ENCODE measurements at places on chromosomes 4 and X.

DNA sequence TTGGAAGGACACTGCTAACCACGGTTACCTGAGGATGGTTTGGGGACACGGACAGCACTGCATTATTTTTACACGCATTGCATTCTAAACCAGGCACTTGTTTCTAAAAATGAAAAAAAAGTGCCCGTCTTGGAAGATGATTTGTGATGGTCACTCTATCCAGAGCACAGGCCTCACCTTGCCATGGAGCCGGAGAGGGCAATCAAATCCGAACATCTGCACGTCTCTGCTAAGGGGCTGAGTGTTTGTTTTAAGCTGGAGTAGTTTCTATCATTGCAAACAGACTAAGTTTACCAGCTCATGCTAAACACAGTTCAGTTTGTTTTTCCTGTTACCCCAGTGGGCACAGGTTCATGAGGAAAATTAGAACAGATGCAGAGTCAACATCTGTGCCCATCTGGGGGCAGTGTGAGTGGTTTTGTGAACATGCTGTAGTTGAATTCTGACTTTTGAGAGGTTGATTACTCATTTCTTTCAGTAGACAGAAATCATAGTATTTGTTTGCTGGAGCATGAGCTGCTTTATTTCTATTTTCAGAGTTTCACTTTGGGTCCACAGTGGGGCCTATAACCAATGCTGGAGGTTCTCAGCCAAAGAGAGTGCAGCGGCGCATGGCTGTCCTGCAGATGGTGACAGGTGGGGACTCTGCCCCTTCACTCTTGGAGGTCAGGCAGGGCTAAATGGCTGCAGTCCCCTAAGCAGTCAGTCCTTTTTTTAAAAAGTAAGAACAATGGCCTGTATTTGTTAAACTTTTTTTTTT is 65.4 kb upstream of the ENPP6 start:
- no peak for DNase-seq

- DNase-seq = no peak
Observed at GRCh38 chr4:2583092-2583491, 46.6 kb downstream of the FAM193A start.

GRCh38 chr4:99462875-99463464 is 27.8 kb upstream of the ADH7 start:
- no peak for DNase-seq

GRCh38 chrX:124641737-124642491 is 295.6 kb downstream of the SH2D1A start:
- DNase-seq = no peak

DNA sequence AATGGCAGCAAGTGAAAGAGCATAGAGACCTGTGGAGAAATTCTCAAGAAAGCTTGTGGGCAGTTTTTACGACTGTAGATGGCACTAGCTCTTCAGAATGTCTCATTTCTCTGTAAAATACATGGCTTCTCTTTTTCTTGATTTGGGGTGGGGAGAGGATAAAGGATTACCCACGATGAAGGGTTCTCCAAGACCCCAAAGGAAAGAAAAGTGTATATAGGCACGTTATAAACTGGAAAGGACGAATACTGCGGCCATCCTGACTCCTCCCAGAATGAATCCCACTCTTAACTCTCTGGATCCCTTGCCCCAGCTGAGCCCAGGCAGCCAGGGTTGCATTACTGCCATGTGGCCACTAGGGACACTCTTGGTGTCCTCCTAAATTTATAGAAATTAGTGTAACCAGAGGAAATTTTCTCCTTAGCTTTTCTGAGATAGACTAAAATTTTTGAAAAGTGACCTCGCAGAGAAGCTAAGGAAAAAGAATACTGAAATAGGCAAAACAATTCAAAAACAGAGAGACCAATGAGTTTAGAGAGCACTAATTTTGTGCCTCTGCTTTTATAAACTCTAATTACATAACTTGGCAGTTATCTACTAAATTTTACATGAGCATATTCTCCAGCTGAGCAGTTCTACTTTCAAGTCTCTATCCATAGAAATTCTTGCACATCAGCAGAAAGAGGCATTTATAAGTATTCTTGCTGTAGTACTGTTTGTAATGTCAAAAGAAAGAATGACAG is 37.8 kb upstream of the PCDH19 start:
- DNase-seq = peak; percentile 35

GRCh38 chrX:139930916-139931645 is 1.8 kb downstream of the ATP11C start:
- peak; percentile 58 for DNase-seq

- DNase-seq = no peak
Observed at GRCh38 chr4:81360737-81361136, 111.0 kb downstream of the RASGEF1B start.

DNA sequence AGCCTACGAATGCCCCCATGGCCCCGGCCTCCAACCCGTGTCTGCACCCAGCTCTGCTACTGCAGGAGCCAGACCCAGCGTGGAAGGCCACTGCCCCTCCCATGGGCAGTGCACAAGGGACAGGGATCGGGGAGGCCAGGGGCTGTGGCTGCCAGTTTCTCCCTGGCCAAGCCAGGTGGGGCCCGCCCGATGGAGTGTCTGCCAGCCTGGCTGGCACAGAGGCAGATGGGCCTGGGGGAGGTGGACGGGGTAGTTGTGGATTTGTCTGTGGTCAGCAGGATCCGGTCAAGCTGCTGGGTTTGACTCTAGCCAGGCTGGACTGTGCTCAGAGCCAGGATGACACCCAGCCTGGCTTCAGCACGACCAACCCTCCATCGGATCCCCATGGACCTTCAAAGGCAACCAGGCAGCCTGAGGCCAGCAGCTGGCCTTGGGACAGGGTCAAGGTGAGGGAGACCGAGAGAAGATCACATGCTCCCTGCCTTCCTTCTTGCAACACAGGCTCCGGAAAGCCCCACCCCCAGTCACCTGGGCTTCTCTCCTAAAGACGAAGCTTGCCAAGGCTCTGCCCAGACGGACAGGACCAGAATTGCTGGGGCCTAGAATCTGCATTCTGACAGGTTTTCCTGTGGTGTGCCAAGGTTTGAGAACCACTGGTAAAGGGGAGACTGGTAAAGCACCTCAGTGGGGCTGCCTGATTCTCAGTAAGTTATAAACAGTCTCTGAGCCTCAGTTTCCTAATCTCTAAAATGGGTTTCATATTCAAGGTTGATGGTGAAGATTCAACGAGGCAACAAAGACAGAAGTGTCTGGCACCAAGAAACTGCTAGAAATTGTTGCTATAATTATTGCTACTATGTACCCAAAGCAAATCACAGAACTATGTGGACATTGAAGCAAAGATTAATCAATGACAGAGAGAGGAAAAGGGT is 78.6 kb downstream of the PPP2R2C start:
- no peak for DNase-seq

DNA sequence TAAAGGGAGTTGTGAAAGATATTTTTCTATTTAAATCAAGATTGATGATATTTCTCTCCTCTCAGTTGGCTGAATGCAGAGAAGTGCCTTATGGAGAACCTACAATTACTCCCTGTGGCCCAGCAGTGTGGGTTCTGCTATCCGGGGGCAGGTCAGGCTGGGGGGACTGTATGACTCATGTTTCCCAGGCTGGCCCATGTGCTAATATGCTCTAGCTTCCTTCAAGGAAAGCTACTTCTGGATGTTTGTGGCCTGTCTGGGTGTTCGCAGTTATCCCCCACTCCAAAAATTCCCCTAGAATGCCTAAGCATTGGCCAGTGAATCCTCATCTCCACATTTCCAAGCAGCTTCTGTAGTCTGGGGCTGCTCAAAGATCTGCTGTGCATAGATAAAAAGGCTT is 58.9 kb upstream of the SPP1 start:
- no peak for DNase-seq

GRCh38 chr4:111630705-111631104 is 514.5 kb upstream of the FAM241A start:
- no peak for DNase-seq

- peak; percentile 80 for DNase-seq
Observed at GRCh38 chr4:165493359-165493758, 114.6 kb downstream of the CPE start.

DNA sequence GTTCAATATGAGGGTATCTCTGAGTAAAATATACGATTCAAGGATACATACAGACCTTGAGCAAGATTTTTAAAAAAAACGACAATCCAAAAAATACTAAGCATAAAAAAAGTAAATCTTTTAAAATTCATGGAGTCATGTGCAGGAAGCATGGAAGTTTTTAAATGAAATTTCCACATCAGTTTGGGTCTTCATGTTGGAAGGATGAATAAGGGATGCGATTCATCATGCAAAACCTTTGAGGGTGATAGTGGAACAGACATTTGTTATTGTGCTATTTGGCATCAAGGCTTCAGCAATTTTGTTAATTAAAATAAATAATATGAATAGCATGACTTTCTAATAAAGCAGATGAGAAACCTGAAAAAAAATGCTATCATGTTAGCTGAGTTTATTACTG is 815.0 kb upstream of the PCDH10 start:
- no peak for DNase-seq

- no peak for DNase-seq
Observed at GRCh38 chrX:67351411-67351810, 192.4 kb upstream of the AR start.

DNA sequence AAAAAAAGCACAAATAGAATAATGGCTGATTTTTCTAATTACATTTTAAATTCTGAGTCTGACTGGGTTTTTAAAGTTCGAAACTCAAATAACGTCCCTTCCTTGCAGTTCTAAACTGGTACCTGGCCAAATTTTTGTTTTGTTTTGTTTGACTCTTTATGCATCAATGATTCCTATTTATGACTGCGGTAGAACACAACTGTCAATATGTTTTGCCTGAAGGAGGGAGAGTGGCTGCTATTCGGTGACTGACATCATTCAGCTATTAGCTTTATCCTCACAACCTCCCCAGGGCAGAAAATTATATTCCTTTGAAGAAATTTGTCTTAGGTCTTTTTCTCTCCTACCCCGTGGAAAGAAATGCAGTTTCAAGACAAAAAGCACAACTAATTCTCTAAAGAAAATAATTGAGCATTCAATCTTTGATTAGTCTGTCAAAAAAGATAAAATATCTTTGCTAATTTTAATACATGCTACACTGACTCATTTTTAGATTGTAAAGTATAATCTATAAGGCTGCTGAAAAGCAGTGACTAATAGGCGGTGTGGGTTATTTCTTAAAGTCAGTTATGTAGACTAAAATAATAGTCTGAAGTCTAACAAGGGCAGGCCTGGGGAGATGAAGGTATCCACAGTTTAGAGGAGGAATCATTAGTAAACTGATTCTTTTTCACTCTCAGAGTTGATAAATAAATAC is 61.9 kb downstream of the TMEM150C start:
- no peak for DNase-seq

- DNase-seq = no peak
Observed at GRCh38 chr4:171583790-171584189, 229.4 kb upstream of the GALNTL6 start.

DNA sequence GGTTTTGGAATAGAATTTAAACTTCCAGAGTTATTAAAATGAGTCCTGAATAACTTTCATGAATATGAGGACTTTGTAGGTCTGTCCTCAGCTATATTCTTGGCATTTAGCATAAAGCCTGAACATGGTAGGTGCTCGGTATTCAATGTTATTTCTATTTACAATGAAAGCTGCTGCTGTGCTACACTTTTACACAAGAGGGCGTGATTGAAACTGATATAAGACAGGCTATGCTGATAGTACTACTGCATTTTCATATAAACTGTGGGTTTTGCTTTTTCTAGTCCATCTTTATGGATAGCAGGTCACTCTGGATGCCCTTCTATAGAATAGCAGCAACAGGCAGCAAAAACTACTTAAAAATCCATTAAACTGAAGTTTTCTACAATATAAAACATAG is 12.3 kb upstream of the GNPDA2 start:
- DNase-seq = no peak

DNA sequence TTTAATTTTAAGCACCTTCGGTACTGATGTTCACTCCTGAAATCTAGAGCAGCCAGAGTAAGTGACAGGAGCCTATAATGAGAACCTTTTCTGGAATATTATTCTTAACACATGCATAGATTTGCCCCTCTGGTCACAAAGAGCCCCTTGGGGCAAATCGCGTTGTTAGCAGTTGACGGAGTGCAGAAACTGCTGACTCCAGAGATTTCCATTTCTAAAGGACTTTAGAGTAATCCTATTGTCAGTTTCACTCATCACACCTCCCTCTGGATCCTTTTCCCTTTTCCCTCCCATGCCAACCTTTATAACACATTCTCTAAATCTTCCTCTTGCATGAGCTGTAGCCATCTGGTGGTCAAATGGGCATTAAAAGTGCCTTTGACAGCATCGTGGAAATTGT is 264.9 kb upstream of the PRPS2 start:
- no peak for DNase-seq

- peak; percentile 48 for DNase-seq
Observed at GRCh38 chr4:4719436-4719835, 140.0 kb upstream of the MSX1 start.

GRCh38 chr4:46894826-46895225 is 14.2 kb downstream of the COX7B2 start:
- DNase-seq = no peak

DNA sequence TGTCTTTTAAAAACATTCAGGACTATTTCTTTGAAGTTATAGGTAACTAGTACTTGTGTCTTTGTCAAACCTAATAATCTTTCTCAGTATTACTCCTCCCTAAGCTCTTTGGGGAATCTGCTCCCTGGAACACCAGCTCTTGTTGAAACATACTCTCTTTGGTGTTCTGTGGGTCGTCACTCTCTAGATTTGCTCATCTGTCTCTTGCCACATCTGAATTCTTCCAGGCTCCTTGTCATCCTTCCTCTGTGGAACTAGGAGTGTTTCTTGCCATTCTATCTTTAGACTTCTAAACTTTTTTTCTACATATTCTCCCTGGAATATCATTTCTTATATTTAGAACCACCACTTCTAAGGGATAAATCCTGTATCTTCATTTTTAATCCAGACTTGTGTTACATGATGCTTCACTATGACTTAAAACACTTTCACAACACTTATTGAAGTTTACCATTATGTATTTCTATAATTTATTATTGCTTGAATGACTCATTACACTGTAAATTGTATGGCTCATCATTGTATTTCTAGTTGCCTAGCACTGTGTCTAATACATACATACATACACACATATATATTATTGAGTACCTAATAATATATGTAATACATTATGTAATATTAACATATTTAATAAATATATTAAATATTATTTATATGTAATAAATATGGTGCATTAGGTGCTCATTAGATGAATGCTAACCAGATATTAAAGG is 186.1 kb downstream of the TMA16 start:
- DNase-seq = no peak

GRCh38 chr4:10162341-10163000 is 45.9 kb upstream of the WDR1 start:
- DNase-seq = no peak

DNA sequence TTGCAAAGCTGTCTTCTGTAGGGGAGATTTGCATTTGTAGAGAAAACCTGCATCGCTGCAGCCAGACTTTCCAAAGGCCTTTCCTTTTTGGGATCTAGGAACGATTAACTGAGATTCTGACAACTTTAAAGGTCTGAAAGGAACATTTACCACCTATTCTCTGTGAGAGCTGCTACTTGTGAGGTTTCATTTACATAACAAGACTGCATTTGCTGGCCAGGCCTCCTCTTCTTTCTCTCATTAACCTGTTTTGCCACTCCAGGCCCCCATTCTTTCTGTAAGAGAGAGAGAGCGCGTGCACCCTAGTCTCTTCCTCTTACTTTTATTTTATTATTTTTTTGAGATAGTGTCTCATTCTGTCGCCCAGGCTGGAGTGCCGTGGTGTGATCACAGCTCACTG is 31.6 kb downstream of the TMEM31 start:
- no peak for DNase-seq

Data from kidney (tissue), 22 donors.